ENCODE measurements at places on chromosomes 13 and 19. TPM values are rescaled to one million over a fixed set of nuclear protein-coding genes. Genes with fewer than 3 reads are reported as not detected.

ZNF112 gene
- 7.1 TPM for total RNA-seq

DENND1C gene
- not detected for total RNA-seq

N4BP2L1 gene
- total RNA-seq, result 8.2 TPM

RGL3 gene
- 7.0 TPM for total RNA-seq

PSG3 gene
- not detected for total RNA-seq

MBNL2 gene
- 93.6 TPM for total RNA-seq

ZNF528 gene
- total RNA-seq, result 26.5 TPM

OR7D2 gene
- not detected for total RNA-seq

SLC10A2 gene
- total RNA-seq, result not detected

RNF225 gene
- not detected for total RNA-seq

GARIN5B gene
- total RNA-seq, result not detected
